ENCODE measurements at places on chromosomes 5 and 9.

DNA sequence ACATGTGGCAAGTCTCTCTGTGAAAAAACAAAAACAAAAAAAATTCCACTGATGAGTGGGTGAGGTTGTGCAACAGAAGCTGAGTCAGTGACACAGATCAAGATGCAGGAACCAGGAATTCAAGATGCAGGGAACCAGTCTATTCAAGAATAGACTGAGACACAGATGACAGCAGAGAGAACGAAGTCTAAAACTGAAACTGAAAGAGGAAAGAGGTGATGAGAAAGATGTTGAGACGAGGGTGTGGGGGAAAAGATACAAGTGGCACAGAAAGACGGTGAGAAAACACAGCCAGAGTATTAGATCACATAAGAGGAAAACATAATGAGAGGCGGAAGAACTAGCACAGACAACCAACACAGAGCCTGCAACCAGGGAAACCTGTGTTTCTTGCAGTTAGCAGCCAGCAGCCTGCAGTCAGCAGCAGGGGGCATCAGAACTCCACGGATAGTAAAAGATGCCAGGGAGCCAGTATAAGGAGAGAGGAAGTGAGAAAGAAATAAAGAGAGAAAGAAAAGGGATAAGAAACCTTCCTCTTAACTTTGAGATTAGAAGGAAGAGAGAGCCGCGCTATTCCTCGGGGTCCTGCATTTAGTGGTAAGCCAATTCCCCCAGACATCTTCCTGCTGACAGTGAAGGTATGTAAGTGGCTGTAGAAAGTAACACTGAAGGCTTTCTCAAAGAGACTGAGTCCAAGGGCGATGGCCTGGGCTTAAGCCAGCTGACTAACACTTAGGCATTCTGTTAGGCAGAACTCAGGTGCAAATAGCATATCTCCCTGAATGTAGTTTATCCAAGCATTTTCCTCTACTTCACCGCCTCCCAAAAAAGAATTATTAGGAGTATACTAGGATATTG, 79.0 kb downstream of the TLR4 start:
- peak; percentile 26 for DNase-seq

DNA sequence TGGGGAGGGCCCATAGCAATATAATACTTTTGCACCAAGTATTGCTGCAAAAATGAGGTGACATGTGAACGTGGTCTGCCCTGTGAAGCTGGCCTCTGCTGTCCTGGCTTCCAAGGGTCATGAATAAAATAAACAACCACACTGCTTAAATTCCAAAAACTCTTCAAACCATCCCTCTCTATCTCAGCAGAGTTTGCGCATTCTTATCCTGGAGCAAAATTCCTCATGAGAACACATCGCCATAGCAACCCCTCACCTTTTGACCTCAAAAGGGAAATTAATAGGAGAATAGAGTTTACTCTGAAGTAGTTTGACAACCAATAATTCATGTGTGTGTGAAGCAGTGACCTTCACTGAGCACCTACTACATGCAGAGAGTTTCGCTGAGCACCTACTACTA, 342.9 kb downstream of the SPOCK1 start:
- no peak for DNase-seq

- no peak for DNase-seq
Observed at GRCh38 chr5:150565868-150566267, 57.9 kb downstream of the NDST1 start.

- DNase-seq, result no peak
Observed at GRCh38 chr5:84092738-84093137, 291.9 kb downstream of the EDIL3 start.

DNA sequence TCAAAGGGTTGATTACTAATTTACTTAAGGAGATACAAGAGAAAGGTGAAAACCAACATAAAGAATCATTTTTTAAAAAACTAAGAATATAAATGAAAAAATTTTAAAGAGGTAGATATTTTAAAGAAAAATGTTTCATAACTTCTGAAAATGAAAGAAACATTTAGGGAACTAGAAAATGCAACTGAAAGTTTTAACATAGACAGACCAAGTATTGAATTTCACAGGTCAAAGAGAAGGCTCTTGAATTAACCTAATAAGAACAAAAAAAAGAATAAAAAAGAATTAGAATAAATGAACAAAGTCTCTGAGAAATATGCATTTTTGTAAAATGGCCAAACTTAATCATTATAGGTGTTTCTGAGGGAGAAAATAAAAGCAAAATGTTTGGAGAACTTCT, 16.1 kb upstream of the FAM174A start:
- DNase-seq, result no peak

- no peak for DNase-seq
Observed at GRCh38 chr9:92492781-92493401, 10.6 kb upstream of the ASPN start.

DNA sequence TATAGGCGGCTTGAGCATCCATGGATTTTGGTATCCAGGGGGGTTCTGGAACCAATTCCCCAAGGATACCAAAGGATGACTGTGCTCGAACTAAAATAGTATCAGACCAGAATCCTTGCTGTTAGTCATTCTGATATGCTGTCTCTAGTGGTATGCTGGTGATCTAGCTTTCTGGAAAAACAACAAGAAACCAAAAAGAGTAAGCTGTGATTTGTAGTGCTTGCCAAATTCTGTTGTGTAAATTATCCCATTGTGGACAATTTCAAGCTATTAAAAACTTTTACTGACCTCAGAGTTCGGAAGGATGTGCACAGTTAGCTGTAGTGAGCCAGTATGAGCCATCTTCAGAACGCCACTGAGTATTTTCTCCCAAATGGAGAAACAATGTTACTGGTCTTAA, 99.0 kb upstream of the FBN2 start:
- DNase-seq, result no peak

GRCh38 chr5:53438486-53439472, 41.6 kb upstream of the FST start:
- DNase-seq, result no peak

- DNase-seq, result no peak
Observed at GRCh38 chr5:32949286-32949970, 238.3 kb downstream of the NPR3 start.

GRCh38 chr9:106797299-106797698, 65.7 kb upstream of the ZNF462 start:
- DNase-seq, result no peak

DNA sequence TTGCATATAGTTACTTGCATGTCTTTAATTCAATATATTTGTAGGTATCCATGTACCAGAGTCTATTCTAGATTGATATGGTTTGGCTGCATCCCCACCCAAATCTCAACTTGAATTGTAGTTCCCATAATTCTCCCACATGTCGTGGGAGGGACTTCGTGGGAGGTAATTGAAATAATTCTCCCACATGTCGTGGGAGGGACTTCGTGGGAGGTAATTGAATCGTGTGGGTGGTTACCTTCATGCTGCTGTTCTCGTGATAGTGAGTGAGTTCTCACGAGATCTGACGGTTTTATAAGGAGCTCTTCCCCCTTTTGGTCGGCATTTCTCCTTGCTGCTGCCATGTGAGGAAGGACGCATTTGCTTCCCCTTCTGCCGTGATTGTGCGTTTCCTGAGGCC, 16.5 kb downstream of the FBXL7 start:
- no peak for DNase-seq

GRCh38 chr5:93722588-93722987, 18.8 kb downstream of the POU5F2 start:
- DNase-seq, result no peak
